ENCODE measurements at places on chromosomes 3 and 15.

DNA sequence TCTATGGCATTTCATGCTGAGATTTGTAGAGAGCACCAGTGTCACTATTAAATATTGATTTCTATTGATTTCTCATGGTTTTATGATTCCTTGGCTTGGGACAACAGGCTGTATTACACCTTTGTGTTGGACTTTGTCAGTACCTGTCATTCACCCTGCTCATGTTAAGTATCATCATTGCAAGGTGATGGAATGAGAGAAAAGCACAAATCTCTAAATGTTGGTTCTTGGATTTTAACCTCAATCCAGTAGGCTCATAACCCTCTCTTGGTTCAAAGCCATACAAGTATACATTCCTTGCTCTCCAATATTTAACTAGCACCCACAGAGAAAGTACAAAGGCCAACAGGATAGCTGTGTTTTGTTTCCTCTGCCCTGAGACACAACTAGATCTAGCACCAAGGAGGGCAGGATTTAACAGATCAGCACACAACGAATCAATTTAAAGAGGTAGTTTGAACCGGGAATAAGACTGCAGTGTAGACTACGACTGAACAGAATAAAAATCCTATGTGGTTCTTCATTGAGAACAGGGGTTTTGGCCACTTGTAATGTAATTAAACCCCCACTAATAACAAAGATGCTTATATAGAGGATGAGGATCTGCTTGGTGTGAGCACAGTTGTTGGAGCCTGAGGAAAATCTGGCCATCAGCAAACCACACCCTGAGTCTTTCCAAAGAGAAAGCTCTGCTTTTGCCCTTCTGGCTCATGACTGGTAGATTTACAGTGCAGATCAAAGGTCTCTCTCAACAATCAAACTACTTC is 78.0 kb upstream of the TNFSF10 start:
- no peak for DNase-seq

DNA sequence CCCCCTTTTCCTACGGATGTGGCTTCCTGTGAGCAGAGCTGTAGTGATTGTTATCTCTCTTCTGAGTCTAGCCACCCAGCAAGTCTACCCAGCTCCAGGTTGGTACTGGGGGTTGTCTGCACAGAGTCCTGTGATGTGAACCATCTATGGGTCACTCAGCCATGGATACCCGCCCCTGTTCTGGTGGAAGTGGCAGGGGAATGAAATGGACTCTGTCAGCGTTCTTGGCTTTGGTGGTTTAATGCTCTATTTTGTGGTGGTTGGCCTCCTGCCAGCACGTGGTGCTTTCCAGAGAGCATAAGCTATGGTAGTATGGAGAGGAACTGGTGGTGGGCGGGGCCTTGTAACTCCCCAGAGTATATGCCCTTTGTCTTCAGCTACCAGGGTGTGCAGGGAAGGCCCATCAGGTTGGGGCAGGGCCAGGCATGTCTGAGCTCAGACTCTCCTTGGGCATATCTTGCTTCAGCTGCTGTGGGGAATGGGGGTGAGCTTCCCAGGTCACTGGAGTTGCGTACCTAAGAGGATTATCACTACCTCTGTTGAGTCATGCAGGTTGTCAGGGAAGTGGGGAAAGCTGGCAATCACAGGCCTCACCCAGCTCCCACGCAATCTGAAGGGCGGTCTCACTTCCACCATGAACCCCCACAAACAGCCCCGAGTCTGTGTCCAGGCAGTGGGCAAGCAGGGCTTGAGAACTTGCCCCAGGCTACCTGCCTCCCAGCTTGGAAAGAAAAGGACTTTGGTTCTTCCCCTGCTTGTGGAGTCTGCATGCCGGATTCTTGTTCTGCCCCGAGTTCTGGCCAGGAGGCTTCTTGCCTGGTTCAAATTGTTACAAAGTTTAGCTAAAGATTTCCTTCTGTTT is 9.0 kb upstream of the ADGRG7 start:
- no peak for DNase-seq

GRCh38 chr3:20013396-20013795 is 1.3 kb upstream of the PP2D1 start:
- no peak for DNase-seq

DNA sequence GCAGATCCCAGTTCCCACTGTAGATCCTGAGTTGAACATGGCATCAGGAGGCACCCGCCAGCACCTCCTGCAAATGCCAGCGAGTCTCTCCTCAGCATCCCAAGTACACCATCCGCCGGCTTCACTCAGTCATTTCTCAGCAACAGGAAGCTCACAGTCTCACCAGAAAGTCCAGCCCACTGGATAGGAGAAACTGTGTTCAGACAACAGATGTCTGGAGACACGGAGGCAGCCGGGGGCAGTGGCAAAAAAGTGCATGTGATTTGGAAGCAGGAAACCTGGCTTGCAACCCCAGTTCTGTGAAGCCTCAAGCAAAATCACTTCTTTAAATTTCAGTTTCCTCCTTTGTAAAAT is 68.7 kb downstream of the SRGAP3 start:
- no peak for DNase-seq

DNA sequence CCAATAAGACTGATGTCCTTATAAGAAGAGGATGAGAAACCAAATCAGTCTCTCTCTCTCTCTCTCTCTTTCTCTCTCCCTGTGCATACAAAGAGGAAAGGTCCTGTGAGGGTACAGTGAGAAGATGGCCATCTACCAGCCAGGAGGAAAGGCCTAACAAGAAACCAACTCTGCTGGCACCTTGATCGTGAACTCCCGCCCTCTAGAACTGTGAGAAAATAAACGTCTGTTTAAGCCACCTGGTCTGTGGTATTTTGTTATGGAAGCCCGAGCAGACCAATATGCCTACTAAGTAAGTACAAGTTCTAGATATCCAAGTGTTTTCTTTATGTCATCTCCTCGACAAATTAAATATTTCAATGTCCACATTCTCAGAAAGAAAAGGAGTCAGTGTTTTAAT is 44.9 kb upstream of the TMC3 start:
- DNase-seq: no peak

GRCh38 chr15:53588773-53589172 is 170.7 kb downstream of the WDR72 start:
- DNase-seq: no peak

DNA sequence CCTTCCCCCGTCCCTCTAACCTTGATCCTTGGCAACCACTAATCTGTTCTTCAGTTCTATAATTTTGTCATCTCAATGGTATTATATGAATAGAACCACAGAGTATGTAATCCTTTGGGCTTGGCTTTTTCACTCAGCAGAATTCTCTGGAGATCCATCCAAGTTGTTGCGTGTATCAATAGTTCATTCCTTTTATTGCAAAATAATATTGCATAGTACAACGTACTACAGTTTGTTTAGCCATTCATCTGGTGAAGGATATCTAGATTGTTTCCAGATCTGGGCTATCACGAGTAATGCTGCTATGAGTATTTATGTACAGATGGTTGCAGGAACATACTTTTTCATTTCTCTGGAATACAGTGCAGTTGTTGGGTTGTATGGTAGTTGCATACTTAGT is 76.2 kb downstream of the PLXNA1 start:
- no peak for DNase-seq

GRCh38 chr3:196208942-196209695 is 2.1 kb downstream of the ZDHHC19 start:
- DNase-seq: no peak

- no peak for DNase-seq
Measured at GRCh38 chr3:24493746-24494617, 668 bp downstream of the THRB start.

GRCh38 chr3:74613521-74614106 is 845 bp downstream of the CNTN3 start:
- no peak for DNase-seq

- no peak for DNase-seq
Measured at GRCh38 chr3:29335438-29335837, 54.6 kb downstream of the RBMS3 start.

- DNase-seq: no peak
Measured at GRCh38 chr3:65814845-65815578, 223.7 kb downstream of the MAGI1 start.

DNA sequence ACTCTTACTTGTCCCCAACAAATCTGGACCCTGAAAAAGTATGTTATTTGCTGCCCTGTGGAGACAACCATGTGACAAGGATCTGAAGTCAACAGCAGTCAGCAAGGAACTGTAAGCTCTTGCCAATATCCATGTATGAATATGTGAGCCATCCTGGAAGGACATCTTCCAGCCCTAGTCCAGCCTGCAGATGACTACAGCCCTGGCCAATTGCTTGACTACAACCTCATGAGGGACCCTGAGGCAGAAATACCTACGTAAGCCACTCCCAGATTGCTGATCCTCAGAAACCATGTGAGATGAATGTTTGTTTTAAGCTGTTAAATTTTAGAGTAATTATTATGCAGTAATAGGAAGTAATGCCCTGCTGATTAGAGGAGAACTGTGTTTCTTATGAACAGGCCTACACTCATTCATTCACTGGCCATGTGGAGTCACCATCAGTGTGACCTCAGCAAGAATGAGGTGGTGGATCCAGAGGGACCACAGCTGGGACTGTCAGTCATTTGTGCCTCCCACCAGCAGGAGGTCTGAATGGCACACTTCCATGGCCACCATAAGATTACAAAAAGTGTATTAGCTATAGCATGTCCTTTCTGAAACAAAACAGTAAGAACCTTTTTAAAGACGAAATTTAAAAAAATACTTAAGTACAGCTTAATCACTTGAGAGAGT is 92.6 kb downstream of the TFDP2 start:
- no peak for DNase-seq

GRCh38 chr15:72397796-72398588 is at the start of gene TMEM202:
TMEM202 (plus strand) TSS chr15:72398305; CDS start chr15:72398327, 22 bp downstream.
- no peak for DNase-seq

DNA sequence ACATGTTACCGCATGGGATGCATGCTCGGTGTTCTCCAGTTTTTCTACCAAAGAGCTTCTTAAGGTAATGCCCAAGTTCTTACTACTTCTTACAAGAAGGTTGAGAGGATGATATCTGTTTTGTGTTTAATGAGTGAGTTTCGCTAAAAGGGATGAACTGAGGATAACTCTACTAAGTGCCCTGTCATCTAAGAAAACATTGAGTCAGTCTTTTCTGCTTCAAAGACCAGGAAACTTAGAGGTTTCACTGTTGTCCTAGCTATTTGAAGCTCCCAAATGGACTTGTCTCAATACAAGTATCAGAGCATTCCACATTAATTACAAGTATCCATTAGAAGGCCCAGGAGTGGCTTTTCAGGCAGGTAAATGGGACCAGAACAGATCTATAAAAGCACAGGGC is 296.2 kb downstream of the KBTBD8 start:
- DNase-seq: no peak

GRCh38 chr3:150970665-150971324 is 1.7 kb downstream of the CLRN1 start:
- no peak for DNase-seq

- no peak for DNase-seq
Measured at GRCh38 chr15:59557581-59557980, 54.0 kb upstream of the GCNT3 start.

DNA sequence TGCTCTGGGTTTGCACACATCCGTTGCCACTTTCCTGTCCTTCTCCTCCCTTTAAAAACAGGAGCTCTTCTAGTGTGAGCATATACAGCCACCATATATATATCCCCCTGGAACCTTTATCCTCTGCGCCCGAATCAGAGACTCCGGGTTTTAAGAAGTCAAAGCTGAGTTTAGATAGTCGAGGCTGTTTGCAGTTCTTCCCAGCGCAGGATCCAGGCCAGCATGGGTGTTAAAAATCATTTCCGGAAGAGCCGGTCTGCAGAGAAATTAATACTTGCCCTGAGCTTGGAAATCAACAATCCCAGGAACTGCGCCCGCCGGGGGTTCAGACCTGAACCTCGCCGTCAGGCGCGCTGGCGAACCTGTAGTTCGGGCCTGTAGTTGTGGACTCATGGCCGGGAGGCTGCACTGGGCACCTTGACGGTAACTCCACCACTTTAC is 2.3 kb downstream of the SHOX2 start:
- no peak for DNase-seq

- DNase-seq: no peak
Measured at GRCh38 chr15:73270366-73271097, 98.2 kb downstream of the HCN4 start.

DNA sequence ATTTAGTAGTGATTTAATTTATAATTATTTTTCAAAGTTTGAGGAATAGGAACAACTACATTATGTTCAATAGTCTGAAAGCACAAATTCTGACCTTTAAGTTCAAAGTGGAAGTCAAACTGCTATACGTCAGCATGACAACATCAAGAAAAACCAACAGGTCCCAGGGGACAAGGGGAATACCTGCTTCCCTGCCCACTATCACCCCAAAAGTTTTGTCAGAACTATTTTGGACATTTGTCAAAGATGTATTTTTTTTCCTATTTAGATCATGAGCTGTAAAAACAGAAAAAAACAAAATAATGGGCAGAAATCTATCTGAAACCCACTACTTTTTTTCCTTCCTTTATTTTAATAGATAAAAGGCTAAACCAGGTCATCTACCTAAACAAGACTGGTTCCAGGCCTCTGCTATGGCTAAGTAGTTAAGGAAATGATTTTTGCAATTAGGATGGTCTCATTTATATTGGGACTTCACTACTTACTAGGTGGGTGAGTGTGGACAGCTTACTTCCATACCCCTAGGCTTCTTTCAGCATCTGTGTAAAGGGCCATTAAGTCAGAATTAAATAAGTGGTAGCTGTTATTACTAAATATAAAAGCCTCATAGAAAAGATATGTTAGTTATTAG is 746.3 kb downstream of the FHIT start:
- DNase-seq: no peak

- DNase-seq: no peak
Measured at GRCh38 chr15:43889042-43889441, 62.2 kb downstream of the WDR76 start.

Measured in stimulated activated CD4-positive, alpha-beta T cell treated with anti-CD3 and anti-CD28 coated beads, Interleukin-1b, Interleukin-23, amount 100 ng/mL, for 1 hour (primary cell).